ENCODE measurements at places on chromosomes 5 and 9. TPM values are rescaled to one million over a fixed set of nuclear protein-coding genes. Genes with fewer than 3 reads are reported as not detected.

Gene FBP2
- total RNA-seq, result not detected

Gene IL3
- total RNA-seq, result not detected

Gene FKTN
- 29.7 TPM for total RNA-seq

Gene CARTPT
- total RNA-seq, result not detected

Gene FOXD4
- total RNA-seq, result 0.19 TPM

Gene PMPCA
- total RNA-seq, result 60.7 TPM

Gene TNC
- 2.7 TPM for total RNA-seq

Gene SAPCD2
- 14.7 TPM for total RNA-seq

Gene SAXO1
- total RNA-seq, result not detected

Gene HTR1A
- not detected for total RNA-seq

Gene NNT
- total RNA-seq, result 67.9 TPM

Gene TTC23L
- 0.19 TPM for total RNA-seq

Gene BRD8
- total RNA-seq, result 50.0 TPM

Gene PRRX2
- total RNA-seq, result 0.38 TPM

Gene NEUROG1
- total RNA-seq, result not detected

Gene KIF12
- total RNA-seq, result 0.10 TPM

Gene CAMK4
- 0.10 TPM for total RNA-seq

Gene SNAPC3
- 36.4 TPM for total RNA-seq

Gene C5orf58
- total RNA-seq, result not detected

Gene BHMT
- total RNA-seq, result not detected

Gene CCDC112
- total RNA-seq, result 8.5 TPM

Gene IFNE
- 1.6 TPM for total RNA-seq

Gene PCDHGA8
- total RNA-seq, result 2.9 TPM

Gene VAV2
- 16.2 TPM for total RNA-seq

Gene PCDHGB6
- 6.2 TPM for total RNA-seq

Gene SLC45A2
- total RNA-seq, result 0.10 TPM

Gene FGFR4
- total RNA-seq, result 4.6 TPM

Gene CENPH
- total RNA-seq, result 9.5 TPM

Gene FST
- total RNA-seq, result 1.9 TPM

Gene SPATA31D4
- not detected for total RNA-seq

Gene GLDC
- total RNA-seq, result 6.9 TPM

Gene CDO1
- 0.65 TPM for total RNA-seq

Gene WDR38
- not detected for total RNA-seq

Gene ANKRD18B
- total RNA-seq, result 2.0 TPM

Gene DAB2IP
- total RNA-seq, result 37.1 TPM

Gene GTF2H2C
- total RNA-seq, result 21.6 TPM

Gene LCN9
- not detected for total RNA-seq

Gene GABBR2
- total RNA-seq, result 10.3 TPM

Gene MAMDC4
- 0.98 TPM for total RNA-seq

Gene KIF20A
- 61.7 TPM for total RNA-seq

Gene TAF11L4
- total RNA-seq, result not detected

Gene HK3
- under 0.01 TPM for total RNA-seq

Gene CAMSAP1
- total RNA-seq, result 39.5 TPM

Gene NAA35
- 23.8 TPM for total RNA-seq

Gene CCDC192
- not detected for total RNA-seq

Gene SLC1A1
- 20.2 TPM for total RNA-seq

Gene TTLL11
- 5.9 TPM for total RNA-seq

Gene GALNT12
- total RNA-seq, result 0.76 TPM

Gene PCDHGA1
- 0.65 TPM for total RNA-seq

Gene MED22
- 19.9 TPM for total RNA-seq

Gene PRRT1B
- not detected for total RNA-seq

Data from vein endothelial cell (primary cell).